Activated CD8-positive, alpha-beta T cell treated with anti-CD3 and anti-CD28 coated beads for 36 hours (primary cell): ENCODE measurements at places on chromosomes 11 and 22. TPM values are rescaled to one million over a fixed set of nuclear protein-coding genes. Genes with fewer than 3 reads are reported as not detected.
A peak's percentile ranks its signal among the peaks of the same experiment; 100 is the strongest.

- DNase-seq = no peak
Measured at GRCh38 chr22:47681411-47682165, 919.1 kb downstream of the TBC1D22A start.

- DNase-seq = no peak
Measured at GRCh38 chr11:73173755-73174494, 31.8 kb upstream of the FCHSD2 start.

DNA sequence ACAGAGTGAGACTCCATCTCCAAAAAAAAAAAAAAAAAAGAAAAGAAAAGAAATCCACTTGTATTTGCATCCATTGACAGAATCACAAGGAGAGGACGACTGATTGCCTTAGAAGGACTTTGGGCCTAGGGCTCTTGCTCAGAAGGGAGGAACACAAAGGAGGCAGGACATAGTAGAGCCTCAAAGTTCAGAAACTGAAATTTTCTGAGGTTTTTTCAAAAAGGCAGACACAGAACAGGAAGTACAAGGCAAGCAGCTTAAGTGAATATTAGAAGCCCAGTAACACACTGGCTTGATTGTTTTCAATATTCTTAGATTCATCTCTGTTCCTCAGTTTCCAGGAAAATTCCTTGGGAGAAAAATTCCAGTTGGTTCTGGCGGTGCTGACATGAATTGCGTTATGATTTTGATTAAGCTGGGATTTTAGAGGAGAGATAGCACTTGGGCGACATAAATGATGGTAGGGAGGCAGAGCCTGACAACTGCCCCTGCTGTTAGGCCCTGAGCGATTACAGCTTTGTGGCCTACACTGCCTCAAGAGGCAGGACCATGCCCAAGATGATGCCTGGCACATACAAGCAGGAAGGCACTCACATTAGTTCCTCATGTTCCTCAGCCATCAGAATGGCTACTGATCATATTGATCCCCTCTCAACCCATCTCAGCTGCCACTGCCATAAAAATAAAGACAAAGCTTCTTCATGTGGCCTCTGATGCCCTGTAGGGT is 15.3 kb downstream of the CLPB start:
- DNase-seq = no peak

- no peak for DNase-seq
Measured at GRCh38 chr22:27433585-27434190, 367.9 kb downstream of the MN1 start.

GRCh38 chr11:121071846-121072450 is 29.1 kb upstream of the TECTA start:
- no peak for DNase-seq

DNA sequence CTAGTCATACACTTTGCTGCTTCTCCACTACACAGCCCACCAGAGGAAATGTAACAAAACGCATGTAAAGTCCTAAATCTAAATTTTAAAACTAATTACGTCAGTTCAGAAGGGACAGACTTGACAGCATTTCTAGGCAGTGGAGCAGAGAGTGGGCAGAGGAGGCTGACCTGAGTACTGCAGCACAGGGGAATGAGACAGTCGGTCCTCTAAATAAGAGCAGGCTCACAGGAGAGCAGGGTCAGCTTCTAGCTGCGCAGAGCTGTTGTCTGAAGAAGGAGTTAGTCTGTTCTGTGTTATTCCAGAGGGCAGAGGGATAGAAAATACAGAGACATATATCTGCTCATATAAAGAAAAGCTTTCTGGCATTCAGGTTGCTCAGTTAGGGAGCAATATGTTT is 40.3 kb downstream of the JHY start:
- DNase-seq = no peak

DNA sequence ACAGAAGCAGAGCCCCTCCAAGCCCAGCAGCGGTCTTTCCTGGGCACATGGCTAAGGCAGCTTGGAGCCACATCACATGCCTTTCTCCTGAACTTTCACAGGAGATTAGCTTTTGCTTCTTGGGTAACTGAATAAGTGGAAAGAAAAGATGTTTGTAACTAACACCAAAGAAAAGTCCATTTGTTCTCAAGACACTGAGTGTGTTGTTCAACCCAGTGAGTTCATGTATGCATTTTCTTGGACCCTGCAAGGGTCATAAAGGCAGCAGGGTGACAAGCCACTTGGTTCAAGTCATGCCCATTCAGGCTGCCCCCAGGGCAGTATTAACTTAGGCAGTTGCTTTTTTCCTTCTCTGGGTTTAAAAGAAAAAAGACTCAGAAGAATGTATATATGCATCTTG is 203.4 kb downstream of the FAM76B start:
- no peak for DNase-seq

DNA sequence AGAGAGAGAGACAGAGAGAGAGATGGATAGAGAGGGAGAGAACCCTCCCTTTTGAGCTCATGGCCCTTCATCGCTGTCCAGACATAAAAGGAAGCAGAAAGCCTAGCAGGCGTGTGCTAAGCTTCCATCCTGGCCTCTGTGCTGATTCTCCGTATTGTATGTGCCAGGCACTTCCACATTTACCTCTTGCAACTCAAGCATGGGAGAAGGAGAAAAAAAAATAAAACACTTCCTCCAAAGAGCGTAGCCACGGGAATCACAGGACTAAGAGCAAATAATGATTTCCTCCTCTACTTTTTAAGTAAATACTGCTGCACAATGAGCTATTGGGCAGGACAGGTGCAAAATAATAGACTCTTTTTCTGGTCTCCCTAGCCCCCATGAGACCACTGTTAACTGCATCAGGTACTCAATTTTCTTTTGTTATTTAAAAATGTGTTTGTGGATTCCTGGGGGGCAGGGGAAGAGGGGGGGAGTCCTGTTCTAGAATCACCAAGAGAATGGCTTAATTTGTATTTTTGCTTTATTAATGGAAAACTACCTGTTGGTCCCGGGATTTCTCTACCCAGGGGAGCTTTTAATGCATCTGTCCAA is 154.3 kb downstream of the NXPE2 start:
- DNase-seq = no peak

DNA sequence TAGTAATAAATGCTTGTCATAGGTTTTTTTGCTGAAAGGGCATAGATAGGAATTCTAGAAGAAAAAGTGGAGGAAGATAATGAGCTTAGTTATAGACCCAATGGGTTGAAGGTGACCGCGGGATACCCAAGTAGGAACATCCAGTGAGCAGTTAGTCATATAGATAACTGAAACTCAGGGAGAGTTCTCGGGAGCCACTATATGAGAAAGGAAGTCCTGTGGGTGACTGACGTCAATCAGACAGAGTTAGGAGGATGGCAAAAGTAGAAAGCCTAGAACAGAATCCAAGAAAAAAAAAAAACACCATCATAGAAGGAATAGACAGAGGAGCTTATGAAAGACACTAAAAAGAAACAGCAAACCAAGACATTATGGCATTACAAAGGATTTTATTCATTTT is 1.6 kb upstream of the CNGA4 start:
- DNase-seq = no peak

DNA sequence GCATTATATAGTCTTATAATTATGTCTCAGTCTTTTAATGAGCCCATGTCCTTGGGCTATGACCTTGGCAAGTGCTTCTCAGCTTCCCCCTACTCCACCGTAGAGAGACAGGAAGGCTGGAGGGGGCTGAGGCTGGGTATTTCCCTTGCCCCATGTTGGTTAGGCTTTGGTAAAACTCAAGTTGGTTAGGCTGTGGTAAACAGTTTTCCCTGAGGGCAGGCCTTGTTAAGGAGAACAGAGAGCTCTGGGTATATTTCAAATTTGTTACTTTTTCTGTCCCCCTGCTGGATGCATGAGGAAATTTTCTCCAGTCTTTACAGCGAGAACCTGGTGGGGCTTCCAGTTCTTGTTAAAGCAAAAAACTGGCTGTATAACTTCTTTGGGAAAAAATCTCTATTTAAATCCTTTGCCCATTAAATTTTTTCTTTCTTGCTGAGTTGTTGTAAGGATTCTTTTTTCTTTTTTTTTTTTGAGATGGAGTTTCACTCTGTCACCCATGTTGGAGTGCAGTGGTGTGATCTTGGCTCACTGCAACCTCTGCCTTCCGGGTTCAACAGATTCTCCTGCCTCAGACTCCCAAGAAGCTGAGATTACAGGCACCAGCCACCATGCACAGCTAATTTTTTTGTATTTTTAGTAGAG is 12.2 kb upstream of the DCHS1 start:
- peak; percentile 59 for DNase-seq

GRCh38 chr11:44624761-44625221 is 59.3 kb downstream of the CD82 start:
- no peak for DNase-seq

GRCh38 chr11:79193663-79194310 is 247.0 kb downstream of the TENM4 start:
- DNase-seq = no peak

- DNase-seq = no peak
Measured at GRCh38 chr11:12787847-12788246, 113.6 kb downstream of the TEAD1 start.

GRCh38 chr22:39627865-39628562 is 57.5 kb downstream of the CACNA1I start:
- DNase-seq = no peak

DNA sequence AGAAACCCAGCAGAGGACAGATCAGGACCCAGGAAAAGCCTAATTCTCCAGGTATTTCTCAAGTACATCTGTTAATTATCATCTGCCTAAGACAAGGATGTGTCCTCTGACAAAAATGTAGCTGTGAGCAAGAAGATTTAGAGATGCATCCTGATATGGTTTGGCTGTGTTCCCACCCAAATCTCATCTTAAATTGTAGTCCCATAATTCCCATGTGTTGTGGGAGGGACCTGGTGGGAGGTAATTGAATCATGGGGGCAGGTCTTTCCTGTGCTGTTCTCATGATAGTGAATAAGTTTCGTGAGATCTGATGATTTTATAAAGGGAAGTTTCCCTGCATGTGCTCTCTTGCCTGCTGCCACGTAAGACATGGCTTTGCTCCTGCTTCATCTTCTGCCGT is 381.8 kb downstream of the BUD13 start:
- no peak for DNase-seq

- DNase-seq = no peak
Measured at GRCh38 chr11:5284637-5285036, 14.9 kb upstream of the HBE1 start.

- no peak for DNase-seq
Measured at GRCh38 chr11:34358258-34358727, 483 bp upstream of the ABTB2 start.

- DNase-seq = no peak
Measured at GRCh38 chr11:3962406-3962840, 107.0 kb downstream of the STIM1 start.

GRCh38 chr11:69500285-69501120 is 19.0 kb downstream of the LINC01488 start:
- no peak for DNase-seq

DNA sequence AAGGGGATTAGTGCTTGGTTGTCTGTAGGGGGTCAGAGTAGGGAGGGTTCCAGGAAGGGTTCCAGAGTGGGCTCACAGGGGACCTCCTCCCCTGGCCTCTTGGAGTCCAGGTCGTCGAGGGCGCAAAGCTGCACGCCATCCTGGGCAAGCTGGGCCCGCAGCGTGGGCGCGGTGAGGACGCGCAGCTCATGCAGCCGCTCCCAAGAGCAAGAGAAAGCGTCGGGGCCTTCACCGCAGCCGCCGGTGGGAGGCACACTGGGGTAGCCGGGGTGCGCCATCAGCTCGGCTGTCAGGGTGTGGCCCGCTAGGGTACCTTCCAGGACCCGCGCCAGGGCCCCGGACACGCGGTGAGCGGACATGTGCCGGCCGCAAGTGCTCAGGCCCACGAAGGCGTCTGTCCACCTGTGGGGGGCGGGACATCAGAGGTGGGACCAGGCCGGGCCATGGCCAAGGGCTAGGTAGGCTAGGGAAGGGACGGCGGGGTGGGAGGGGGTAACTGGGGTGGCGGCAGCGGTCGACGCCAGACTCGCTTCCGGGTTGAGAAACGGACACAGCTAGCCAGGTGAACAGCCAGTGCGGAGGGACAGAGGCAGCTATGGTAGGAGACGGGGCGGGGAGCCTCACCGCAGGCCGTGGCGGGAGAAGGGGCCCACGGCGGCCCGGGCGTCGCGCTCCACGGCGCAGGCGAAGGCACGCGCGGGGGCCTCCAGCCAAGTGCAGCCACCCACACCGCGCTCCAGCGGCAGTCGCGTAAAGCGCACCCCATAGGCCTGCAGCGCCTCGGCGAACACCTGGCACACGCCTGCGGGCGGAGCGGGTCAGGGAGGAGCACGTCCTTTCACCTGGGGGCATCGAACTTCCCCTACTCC is 1.2 kb downstream of the YDJC start:
- no peak for DNase-seq

Gene UCP2
- total RNA-seq = 252 TPM

Gene NNMT
- not detected for total RNA-seq

Gene FXYD6
- not detected for total RNA-seq

Gene PIWIL4
- total RNA-seq = 0.36 TPM

Gene ABCC8
- not detected for total RNA-seq

Gene ANGPTL5
- total RNA-seq = not detected

Gene MIAT
- total RNA-seq = 11.9 TPM

Gene APOL4
- total RNA-seq = 0.18 TPM

Gene FXYD2
- 6.7 TPM for total RNA-seq

Gene C11orf86
- not detected for total RNA-seq

Gene OR10A6
- not detected for total RNA-seq
